Right ventricle myocardium inferior (tissue), 1 donor: ENCODE measurements at places on chromosomes 5 and 9. TPM values are rescaled to one million over a fixed set of nuclear protein-coding genes. Genes with fewer than 3 reads are reported as not detected.

DNA sequence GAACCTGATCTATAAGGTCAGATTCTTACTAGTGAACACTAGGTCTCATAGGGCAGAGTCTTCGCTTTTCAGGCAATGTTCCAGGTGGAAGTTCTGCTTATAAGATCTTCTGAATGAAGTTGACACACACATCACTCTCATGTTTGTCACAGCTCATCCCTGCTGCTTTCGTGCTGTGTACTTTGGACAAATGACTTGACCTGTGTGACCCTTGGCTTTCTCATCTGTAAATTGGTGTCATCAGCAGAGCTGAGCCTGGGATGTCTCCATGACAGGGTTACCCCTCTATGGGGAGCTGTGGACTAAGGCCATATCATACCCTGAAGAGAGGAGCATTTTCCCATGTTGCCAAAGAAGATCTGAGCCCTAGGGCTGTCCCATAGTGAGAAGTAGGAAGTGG, 2.8 kb downstream of the DELE1 start:
- no peak for DNase-seq

DNA sequence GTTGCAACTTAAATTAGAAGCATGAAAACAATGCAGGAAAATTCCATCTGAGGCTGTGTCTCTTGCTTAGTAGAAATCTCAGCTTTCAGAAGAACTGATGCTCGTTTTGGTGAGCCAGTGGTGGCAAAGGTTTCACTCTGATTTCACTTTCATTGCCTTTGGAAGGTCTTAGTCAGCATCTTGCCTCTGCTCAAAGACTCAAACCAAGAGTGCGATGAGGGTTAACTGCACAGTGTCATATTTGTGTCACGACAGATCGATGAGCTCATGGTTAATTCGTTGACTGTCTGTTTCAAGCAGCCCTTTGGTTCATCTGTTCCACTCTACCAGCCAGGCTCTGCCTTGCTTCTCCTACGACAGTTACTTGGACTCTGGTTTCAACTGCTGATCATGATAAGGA, 331.3 kb upstream of the KIF2A start:
- DNase-seq: no peak

The PCDHA4 gene
- 0.08 TPM for total RNA-seq

The NEURL1B gene
- total RNA-seq: 37.1 TPM

The BHMT2 gene
- 8.9 TPM for total RNA-seq
